ENCODE measurements at places on chromosomes 6 and 20.

DNA sequence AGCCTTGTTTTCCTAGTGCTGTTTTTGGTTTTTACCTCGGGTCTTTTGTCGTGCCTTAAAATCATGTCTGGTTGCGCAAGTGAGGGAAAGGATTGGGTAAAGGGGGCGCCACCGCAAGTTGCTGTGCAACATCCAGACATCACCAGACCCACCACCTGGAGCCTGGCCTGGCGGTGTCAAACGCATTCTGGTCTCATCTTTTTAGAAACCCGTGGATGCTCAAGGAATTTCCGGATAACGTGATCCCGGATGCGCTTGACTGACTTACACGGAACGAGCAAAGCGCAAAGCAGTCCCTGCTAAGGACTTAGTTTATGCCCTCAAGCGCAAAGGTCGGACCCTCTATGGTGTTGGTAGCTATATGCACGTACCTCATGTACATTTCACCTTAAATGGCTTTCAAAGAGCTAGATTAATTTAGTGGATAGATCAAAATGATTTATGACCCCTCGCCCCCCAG is 105.2 kb downstream of the OR2B2 start:
- no peak for DNase-seq

GRCh38 chr6:82555801-82556200 is 192.2 kb downstream of the TPBG start:
- no peak for DNase-seq

GRCh38 chr20:34546751-34547181 is 11.8 kb upstream of the MAP1LC3A start:
- DNase-seq: no peak

DNA sequence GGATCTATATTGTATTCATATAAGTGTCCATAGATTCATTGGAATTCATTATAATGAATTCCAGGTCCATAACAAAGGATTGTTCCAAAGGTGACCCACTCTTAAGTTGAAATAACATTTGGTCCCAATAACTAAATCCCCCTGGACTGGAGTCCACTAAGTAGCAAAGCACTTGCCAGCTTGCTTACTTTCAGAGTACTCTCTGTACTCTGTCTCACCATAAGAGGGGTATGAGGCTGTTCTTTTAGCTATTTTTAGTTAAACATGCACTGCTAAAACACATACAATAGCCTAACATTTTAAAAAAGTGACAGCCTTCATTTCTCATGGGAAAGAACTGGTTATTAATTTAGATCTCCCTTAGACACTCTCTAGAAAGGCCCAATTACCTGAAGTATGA is 16.7 kb upstream of the ARHGAP18 start:
- no peak for DNase-seq

DNA sequence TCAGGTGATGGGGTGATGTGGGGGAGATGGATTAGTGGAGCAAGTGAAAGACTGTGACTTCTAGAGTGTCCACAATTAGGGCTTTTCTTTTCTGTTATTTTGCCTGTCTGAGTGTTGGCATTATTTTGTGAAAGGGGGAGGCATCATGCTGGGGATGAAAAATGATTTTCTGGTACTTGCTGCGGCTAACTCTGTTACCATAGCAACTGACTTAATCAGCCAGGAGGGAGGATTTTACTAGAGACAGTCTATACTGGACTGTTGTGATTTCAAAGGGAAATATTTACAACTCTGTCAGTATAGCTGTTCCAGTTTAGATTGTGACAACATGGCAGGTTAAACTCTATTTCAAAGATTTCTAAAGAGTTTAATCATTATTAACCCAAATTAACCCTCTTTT is 30.4 kb upstream of the MRAP2 start:
- no peak for DNase-seq

DNA sequence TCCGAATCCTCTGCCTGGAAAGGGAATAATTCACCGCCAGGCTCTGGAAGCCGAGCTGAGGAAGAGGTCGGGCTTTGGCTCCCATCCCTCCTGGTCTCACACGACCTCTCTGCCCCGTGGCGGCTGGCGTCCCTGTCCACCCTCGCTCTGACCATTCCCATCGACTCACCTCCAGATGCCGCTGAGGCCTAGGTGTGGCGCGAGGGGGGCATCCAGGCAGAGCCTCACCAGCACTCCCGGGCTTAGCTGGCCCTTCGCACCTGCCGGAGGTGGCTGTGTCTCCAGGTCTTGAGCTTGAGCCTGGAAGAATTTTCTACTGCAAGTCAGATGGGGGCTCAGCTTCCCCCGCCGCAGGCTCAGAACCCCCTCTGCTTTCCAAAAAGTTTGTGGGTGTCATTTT is 28.5 kb upstream of the SMOC2 start:
- DNase-seq: no peak

Data from esophagus squamous epithelium (tissue), 5 donors.